ENCODE measurements at places on chromosomes 13 and 19.

DNA sequence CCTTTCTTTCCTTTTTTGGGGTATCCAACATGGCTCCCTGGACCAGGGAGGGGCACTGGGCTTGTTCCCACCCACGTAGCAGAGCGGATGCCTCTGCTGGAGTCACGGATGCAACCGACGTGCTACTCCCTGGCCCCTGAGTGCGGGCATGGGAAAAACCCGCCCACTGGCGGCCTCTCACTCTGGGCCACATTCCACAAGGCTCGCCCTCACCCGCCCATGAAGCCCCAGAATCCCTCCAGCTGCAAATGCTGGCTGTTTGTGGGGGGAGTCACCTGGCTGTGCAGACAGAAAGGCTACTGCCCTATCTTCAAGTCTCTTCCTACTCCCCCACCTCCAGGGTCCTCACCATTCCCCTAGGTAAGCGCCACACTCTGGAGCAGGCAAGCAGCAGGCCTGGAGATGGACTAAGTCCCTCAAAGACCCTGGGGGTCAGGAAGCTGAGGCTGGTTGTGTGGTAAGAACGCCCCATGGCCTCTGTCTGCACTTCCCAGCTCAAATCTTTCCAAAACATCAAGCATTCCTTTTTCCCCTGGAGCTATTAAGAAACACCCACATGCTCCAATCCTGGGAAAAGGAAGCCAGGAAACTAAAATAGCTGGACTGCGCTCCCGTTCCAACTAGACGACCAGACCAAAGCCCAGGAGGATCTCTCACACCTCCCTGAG, 17.9 kb upstream of the EPHX3 start:
- DNase-seq, result no peak

DNA sequence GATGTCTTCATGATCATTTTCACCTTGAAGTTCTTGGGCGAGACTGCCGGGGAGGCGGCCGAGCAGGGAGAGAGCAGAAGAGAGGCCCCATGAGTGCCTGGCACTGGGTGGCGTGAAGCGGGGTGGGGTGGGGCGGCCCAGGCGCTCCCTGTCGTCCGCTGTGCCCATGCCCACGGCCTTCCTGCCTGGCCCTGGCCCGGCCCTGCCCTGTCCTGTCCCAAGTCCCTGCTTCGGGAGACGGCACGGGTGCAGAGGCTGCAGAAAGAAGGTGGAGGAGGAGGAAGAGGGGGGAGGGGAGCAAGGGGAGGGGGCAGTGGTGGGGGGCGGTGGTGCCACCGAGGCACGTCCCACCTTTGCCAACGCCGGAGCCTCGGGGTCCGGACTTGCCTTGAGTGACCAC, 118.4 kb downstream of the PTPRS start:
- DNase-seq, result no peak

GRCh38 chr19:15453906-15454860, 4.4 kb upstream of the WIZ start:
- no peak for DNase-seq

GRCh38 chr19:35858311-35858710, 1.6 kb downstream of the KIRREL2 start:
- no peak for DNase-seq

DNA sequence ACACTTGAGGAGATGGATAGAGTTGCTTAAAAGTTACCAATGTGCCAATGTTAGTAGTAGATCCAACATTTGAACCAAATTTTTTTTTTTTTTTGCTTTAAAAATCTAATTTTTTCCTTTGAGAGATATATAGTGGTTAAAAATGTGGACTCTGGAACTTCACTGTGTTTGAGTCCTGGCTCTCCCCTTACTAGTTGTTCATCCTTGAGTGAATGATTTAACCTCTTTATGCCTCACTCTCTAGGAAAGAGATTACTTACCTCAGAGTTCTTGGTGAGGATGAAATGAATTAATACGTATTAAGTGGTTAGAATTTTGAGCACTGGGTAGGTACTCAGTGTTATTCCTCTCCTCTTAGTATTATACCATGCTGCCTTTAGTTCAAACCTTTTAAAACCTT, 24.3 kb downstream of the PDS5B start:
- no peak for DNase-seq

DNA sequence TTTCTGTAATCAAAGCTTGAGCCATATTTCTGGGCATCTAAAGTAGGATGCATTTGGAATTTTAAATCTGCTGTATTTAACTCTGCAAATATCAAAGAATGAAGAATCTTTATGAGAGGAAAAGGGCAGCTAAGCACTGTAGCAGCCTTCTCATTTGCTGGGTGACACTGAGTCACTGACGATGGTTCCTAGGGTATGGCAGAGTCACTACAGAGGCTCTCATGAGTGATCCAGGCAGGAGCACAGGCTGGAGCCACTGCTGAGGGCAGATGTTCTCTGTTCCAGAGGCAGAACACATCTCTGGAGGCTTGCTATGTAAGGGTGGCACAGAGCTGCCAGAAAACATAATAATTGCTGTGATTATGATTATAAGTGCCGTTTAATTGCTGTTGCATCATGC, 340.7 kb upstream of the HTR2A start:
- no peak for DNase-seq

Data from activated CD8-positive, alpha-beta memory T cell treated with anti-CD3 and anti-CD28 coated beads, Interleukin-2, amount 50 U/mL, for 4 hours (primary cell).